Posterior vena cava (tissue), 2 donors: ENCODE measurements at places on chromosomes 13 and 19.
A peak's percentile ranks its signal among the peaks of the same experiment; 100 is the strongest.

DNA sequence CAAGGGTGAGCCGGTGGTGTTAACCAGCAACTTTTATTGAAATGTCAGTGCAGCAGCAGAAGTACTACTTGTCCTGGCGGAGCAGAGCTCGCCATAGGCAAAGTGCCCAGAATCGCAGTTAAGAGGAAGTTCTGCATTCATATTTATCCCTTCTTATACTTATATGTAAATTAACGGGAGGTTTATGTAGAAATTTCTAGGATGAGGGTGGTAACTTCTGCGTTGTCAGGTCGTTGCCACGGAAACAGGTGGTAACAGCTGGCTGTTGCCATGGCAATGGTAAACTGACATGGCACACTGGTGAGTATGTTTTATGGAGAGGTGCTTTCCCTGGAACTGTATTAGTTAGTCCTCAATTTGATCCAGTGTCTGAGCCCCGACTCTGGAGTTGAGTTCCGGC is 2494.9 kb upstream of the PCDH20 start:
- DNase-seq, result no peak

GRCh38 chr13:32986552-32986951 is 29.7 kb upstream of the KL start:
- DNase-seq, result no peak

DNA sequence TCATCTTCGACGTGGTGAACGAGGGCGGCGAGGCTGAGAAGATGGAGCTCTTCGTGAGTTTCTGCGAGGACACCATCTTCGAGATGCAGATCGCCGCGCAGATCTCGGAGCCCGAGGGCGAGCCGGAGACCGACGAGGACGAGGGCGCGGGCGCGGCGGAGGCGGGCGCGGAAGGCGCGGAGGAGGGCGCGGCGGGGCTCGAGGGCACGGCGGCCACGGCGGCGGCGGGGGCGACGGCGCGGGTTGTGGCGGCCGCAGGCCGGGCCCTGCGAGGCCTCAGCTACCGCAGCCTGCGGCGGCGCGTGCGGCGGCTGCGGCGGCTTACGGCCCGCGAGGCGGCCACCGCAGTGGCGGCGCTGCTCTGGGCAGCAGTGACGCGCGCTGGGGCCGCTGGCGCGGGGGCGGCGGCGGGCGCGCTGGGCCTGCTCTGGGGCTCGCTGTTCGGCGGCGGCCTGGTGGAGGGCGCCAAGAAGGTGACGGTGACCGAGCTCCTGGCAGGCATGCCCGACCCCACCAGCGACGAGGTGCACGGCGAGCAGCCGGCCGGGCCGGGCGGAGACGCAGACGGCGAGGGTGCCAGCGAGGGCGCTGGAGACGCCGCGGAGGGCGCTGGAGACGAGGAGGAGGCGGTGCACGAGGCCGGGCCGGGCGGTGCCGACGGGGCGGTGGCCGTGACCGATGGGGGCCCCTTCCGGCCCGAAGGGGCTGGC is 52.6 kb downstream of the MAP4K1 start:
- no peak for DNase-seq

DNA sequence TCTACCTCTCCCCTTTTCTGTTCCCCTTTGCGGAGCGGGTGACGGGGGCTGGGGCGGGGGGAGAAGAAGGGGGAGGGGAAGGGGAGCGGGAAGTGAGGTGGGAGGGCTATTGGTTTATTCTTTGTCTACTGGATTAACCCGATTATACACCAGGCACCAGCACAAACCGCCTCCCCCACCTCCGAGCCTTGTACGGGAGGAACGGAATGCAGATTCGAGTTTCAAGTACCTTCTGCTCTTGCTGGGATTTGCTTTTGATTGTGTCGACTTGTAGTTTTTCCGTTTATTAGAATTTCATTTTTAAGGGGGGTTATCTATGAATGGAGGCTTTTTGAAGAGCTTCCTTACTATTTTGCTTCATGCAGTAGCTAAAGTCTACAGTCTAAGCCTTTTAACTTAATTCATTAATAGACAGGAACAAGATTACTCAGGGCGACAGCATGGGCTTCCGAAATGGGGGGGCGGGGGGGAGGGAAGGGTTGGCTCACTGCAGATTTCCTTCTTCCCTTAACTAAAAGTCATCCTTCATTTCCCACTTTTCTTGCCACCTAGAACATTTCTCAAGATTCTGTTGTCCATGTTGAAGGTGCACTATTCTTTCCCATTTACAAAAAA is 937 bp upstream of the SPRY2 start:
- no peak for DNase-seq

DNA sequence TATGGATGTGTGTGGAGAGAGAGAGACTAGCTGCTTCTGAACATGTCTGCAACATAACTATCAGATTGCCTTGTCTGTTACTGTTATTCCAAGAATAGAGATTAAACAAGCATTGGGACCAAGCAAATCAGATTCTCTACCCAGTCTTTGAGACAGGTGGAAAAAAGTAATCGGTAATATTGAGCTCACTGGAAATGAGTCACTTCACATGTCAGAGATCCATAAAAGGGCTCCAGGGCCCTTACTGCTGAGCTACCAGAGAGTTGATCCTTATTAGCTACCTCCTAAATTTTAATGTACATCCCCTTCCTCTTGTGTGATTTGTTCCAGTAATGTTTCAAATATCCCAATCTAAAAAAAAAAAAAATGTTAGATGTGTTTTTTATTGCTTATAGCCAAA is 2118.0 kb downstream of the PCDH9 start:
- DNase-seq, result no peak

DNA sequence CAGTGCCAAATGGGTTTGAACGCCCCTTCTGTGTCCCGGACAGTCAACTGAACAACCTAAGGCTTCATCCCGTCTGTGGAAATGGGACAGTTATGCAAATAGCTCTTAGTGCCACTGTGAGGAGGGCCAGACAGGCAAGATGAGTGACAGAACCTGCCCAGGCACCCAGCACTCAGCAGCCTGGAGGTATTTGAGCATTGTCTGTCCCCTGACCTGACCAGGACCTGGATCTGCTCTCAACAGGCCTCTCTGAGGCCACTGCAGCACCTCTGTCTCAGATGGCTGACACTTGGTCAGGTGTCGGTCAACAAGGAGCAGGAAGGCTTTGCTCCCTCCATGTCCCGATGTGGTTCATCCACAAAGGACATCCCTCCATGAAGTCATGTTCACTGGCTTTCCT is 67.9 kb downstream of the CCDC70 start:
- DNase-seq, result peak; percentile 24

- DNase-seq, result no peak
These were observed 69.8 kb upstream of the SCEL start for GRCh38 chr13:77465603-77466195.

DNA sequence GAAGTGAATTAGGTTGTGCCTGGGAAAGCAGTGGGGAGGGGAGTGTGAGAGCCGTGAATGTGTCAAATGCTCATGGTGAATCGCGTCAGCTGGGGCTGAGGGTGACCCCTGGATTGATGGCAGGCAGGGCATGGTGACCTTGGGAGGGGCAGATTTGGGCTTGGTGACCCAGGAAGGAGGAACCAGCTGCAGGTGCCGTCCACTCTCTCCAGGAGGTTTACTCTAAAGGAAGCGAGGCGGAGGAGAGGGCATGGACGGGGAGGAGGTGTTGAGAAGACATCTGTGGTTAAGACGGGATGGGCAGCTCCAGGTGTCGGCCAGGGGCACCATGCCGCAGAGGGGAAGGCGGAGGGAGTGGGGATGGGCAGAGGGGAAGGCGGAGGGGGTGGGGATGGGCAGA is 28.7 kb downstream of the TMEM255B start:
- peak; percentile 47 for DNase-seq

- DNase-seq, result no peak
These were observed 22.0 kb upstream of the CD177 start for GRCh38 chr19:43331435-43332010.

- no peak for DNase-seq
These were observed 2.7 kb downstream of the CC2D1A start for GRCh38 chr19:13908674-13909073.

GRCh38 chr19:9580728-9581127 is 3.6 kb downstream of the ZNF121 start:
- DNase-seq, result no peak

DNA sequence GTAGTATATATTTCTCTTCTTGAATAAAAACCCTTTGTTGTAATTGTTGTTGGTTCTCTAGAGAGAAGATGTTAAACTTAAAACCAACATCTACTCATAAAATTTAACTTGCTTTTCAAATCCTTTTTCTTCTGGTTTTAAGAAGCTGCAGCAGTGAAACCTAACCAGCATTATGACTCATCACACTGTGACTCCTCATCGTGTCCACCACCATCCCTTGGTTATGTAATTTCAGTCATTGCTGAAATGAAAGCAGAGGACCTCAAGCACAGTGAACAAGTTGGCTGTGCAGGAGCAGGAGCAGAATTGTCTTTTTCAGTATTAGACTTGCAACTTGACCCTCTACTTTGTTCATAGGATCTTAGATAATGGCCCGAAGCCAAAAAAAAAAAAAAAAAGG is 64.9 kb upstream of the HTR2A start:
- DNase-seq, result no peak

DNA sequence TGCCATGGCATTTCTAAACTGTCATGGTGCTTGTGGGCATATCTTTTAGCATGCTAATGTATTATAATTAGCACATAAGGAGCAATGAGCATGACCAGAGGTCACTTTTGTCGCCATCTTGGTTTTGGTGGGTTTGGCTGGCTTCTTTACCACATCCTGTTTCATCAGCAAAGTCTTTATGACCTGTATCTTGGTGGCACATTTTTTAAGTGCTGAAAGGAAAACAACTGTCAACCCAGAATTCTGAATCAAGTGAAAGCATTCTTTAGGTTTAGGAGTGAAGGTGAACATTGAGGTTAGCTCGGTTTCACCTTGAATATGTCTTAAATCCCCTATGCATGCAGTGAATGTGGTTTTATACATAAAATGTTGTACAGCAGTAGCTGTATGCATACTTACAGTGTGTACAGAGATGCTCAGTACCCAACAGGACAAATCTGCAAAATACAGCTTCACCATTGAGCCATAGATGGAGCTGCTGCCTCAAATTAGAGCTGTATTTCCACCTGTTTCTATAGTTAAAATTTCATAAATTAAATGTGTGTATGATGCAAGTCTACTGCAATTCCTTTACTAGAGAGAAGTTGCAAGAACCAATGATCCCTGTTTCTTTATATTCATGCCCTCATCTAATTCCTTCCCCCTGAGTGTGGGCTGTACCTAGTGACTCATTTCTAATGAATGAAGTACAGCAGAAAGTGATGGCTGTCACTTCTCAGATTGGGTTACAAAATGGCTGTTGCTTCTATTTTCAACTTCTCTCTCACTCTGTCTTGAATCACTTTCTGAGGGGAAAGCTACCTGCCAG is 25.2 kb upstream of the IGSF23 start:
- DNase-seq, result no peak

DNA sequence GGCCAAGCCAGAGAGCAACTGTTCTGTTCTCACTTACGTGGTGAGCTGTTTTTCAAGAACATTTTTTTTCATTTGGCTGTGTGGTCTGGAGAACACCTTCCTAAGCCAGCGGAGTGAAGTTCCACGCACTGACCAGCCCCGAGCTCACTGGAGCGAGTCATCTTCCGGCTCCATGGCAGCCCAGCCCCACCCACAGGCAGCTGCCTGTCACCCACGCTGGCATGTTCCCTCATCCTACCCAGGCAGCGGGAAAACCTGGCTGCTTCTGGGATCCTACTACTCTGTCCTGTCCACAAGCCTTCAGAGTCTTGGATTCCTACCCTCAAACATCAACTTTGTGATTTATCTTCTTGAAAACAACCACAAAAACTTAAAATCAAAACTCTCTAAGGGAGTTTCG is 76.2 kb downstream of the GGACT start:
- DNase-seq, result no peak

- DNase-seq, result no peak
These were observed 2532.4 kb upstream of the PCDH20 start for GRCh38 chr13:63948045-63948444.

GRCh38 chr19:40932008-40932959 is 50.3 kb upstream of the CYP2A7 start:
- DNase-seq, result no peak

DNA sequence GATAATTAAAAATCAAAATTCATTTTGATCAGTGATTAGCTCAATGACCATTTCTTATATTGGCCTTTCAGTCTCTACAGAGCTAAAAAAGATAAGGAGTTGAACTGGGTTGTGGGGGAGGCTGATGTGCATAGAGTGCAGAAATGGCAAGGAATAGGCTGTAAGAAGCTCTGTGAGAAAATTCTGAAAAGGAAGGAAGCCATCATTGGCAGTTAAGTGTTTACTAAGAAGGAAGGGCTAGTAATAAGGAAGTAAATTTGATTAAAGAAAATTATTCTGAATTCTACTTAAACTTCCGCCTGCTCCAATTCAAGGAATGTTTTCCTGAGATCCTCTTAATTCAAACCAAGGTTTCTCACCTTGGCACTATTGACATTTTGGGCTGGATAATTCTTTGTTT is 187.5 kb downstream of the MZT1 start:
- DNase-seq, result no peak

DNA sequence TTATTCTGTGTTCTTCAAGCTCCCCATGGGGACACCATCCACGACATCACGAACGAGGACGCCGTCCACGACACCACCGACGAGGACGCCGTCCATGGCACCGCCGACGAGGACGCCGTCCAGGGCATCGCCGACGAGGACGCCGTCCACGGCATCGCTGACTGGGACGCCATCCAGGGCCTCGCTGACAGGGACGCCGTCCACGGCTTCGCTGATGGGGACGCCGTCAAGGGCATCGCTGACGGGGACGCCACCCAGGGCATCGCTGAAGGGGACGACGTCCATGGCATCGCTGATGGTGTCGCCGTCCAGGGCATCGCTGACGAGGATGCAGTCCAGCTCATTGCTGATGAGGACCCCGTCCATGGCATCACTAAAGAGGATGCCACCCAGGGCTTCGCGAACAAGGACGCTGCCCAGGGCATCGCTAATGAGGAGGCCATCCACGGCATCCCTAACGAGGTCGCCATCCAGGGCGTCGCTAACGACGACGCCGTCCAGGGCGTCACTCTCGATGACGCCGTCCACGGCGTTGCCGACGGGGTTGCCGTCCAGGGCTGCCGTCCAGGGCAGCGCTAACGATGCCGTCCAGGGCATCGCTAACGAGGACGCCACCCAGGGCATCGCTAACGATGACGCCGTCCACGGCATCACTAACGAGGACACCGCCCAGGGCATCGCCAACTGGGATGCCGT is 949.2 kb downstream of the TUBA3C start:
- no peak for DNase-seq

DNA sequence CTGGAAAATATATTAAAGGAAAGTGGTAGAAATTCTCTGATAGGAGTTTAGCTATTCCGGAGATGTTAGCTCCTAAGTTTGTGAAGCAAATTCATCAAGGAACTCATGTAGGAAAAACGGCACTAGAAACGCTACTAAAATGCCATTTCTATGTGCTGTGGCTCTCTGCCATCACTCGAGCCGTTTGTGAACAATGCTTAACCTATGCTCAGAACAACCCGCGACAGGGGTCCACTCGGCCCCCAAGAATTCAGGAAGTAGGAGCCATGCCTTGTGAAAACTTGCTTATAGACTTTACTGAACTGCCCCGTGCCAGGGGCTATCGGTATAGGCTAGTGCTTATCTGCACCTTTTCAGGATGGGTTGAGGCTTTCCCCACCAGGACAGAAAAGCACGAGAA is 14.2 kb upstream of the SLC15A1 start:
- DNase-seq, result no peak

- DNase-seq, result no peak
These were observed 763.1 kb upstream of the SLITRK1 start for GRCh38 chr13:84645196-84646012.
